ENCODE measurements at places on chromosomes 5 and 9.

GRCh38 chr5:113337515-113338415 is 97.0 kb downstream of the TSSK1B start:
- no peak for DNase-seq

DNA sequence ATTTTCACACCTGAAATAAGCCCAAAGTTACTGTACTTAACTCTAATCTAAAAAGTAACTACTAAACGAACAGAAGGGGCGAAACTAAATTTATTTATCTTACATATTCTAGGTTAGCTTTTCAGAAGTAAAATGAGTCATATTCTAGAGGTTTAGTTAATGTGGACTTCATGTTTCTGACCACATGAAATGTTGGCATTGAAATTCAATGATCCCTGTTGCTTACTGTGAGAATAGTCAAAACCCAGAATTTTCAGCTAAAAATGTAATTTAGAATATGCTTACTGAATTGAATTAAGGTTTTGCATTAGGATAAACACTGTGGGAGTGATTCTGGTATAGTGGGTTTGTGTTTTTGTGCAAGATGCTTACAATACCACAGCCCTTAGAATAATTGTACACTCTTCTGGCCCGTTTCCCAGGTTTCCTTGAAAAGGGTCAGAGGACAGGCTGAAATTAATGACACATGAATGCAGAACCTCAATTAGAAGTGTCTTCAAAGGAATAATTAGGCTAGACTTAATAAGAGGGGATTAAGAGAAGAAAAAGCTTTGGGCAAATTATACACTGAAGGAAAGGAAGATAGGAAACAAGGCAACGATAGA is 1.4 kb upstream of the SNX18 start:
- DNase-seq: no peak

- no peak for DNase-seq
Measured at GRCh38 chr5:54551926-54552325, 34.4 kb downstream of the SNX18 start.

- DNase-seq: no peak
Measured at GRCh38 chr5:125483609-125484008, 737.2 kb upstream of the ZNF608 start.

GRCh38 chr5:74146796-74147195 is 493.7 kb downstream of the ENC1 start:
- DNase-seq: no peak

- no peak for DNase-seq
Measured at GRCh38 chr9:97507428-97507984, 6.0 kb downstream of the TMOD1 start.

- DNase-seq: no peak
Measured at GRCh38 chr5:115703514-115703913, 77.7 kb upstream of the TMED7 start.

DNA sequence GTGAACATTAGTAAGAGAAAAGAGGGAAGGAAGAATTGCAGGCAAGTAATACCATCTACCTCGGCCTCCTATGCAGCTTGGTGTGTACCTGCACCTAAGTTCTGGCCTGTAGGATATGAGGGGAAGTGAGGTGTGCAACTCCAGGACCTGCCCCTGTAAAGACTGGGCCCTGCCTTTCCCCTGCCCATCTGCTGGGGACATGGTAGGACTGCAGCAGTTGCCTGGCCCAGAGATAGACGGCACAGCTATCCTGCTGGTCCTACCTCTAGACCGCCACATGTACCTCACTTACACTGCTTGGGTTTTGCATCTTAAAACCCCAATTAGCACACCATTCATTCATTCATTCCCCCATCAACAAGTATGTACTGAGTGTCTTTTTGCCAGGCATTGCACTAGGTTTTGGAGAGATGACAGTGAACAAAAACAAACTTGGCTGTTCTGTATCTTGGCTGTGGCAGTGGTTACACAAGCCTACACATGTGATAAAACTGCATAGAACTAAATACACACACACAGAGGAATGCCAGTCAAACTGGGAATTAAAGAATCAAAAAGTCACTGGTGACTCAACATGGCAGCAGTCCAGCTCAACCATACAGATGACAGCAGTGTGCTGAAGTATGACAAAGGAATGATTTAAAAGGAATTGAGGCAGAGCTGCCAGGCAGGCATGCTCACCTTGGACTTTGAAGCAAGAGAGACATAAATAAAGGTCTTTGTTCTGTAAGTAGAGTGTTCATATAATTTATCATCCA is 23.3 kb upstream of the MGAT1 start:
- DNase-seq: no peak

GRCh38 chr5:59485629-59486439 is 407.7 kb downstream of the PDE4D start:
- no peak for DNase-seq

GRCh38 chr9:68762570-68762969 is 57.5 kb downstream of the PIP5K1B start:
- no peak for DNase-seq

- no peak for DNase-seq
Measured at GRCh38 chr5:16656561-16657191, 39.9 kb upstream of the RETREG1 start.

- no peak for DNase-seq
Measured at GRCh38 chr5:62126090-62126489, 179.9 kb upstream of the KIF2A start.

GRCh38 chr9:138072897-138073296 is 195.3 kb downstream of the CACNA1B start:
- DNase-seq: no peak

DNA sequence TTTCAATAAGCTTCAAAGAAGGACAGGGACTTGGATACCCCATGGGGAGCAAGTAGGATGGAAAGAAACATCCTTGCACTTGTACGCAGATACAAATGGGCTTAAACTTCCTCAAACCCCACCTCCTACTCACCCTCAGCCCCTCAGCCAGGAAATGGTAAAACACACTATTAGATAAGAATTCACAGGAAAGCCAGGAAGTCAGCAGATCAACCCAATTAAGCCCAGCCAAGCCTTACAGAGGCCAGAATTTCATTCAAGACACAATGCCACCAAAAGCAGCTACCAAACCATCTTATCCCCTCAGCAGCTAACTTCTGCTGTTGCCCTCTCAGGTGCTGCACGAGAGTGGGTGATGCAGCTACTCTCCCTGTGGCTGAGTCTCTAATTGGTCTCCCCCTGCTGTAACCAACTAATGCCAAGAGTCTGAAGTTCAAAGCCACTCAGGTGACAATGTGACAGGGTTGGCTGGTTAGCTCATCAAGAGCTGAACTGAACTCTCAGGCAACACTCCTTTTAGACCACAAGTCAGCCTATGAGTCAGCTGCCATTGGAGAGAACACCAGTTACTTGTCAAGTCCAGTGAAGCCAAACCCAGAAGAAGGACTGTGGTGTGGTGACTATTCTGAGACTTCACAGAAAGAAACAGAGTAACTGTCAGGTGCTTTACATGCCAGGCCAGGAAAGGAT is 201.9 kb downstream of the ZNF608 start:
- no peak for DNase-seq

- no peak for DNase-seq
Measured at GRCh38 chr9:100540327-100540726, 37.6 kb upstream of the CAVIN4 start.

DNA sequence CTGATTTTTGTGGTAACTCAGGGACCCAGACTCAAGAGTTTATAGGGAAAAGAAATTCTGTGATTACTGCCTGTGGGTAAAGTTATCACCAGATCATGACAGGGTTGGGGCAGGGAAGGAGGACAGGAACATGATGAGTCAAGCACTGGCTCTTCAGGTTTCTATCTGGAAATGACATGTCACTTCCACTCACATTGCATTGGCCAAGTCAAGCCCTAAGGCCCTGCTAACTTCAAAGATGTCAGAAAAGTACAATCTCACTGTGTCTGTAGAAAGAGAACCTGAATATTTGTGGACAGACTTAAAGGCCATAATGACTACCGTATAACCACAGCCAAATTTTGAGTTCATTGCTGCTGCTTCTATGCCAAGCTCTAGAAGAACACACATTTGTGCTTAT is 187.7 kb downstream of the TLE4 start:
- DNase-seq: no peak

DNA sequence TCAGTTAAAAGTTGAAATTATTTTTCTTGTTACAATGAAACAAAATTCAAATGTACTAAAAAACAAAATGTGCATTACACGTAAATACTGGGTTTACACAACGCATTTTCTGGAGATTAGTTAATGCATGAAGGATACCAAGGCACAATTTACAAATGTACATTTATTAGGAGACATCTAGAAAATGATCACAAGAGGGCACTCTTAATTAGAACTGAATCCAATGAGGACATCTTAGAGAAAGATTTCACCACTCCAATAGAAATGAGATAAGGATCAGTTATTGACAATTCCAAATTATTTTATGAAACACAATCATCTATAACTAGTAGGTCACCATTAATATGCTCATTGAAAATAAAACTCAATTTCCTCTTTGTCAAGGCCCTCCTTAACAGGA is 36.6 kb upstream of the CDH12 start:
- no peak for DNase-seq

DNA sequence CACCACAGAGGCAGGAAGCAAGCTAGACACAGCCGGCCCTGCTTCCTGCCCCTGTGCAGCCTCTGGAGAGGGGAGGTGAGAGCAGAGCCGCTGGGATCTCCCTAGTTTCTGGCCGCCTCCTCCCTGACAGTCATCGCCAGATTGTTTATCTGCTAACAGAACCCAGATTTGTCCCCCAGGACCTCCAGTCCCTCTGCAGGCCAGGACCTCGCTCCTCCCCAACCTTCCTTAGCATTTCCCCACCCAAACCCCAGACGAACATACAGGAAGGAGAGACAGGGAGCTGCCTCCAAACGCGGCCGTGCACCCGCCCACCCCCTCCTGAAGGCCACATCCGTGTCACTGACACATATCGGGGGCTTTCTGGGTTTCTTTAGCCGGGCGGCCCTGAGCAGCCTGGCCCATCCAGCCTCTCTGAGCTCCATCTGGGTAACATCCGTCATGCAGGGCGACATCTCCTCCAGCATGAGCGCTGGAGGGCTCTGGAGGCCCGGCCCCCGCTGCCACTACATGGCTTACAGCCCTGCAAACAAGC is 47.5 kb downstream of the DBH start:
- no peak for DNase-seq

- no peak for DNase-seq
Measured at GRCh38 chr5:102937894-102938293, 182.0 kb downstream of the GIN1 start.

DNA sequence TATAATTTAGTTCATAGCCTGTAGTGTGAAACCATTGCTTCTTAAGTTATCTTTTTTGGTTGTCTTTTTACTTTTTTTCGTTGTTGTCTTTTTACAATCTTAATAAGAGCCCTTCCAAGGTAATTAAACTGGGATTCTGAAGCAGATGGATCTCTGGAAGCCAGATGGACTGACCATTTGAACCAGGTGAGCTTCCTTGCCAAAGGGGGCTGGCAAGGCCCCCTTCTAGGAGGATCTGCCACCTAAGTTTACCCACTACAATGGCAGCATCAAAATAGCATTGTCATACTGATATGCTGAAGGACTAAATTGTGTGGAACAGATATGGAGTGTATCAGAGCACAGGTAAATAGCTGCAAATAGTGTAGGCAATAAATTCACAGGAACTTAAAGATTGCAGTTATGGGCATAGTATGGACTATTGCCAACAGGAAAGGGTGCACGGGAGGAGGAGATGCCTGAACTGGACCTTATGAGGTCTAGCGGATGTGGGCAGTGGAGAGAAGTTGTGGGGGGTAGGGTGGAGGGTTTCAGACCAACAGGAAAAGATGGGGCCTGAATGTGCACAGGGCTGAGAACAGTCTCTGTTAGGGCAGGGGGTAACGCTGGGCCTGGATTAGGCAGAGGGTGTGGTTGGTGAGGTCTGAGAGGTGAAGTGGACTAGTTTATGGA is 61.5 kb upstream of the CTXN3 start:
- no peak for DNase-seq

DNA sequence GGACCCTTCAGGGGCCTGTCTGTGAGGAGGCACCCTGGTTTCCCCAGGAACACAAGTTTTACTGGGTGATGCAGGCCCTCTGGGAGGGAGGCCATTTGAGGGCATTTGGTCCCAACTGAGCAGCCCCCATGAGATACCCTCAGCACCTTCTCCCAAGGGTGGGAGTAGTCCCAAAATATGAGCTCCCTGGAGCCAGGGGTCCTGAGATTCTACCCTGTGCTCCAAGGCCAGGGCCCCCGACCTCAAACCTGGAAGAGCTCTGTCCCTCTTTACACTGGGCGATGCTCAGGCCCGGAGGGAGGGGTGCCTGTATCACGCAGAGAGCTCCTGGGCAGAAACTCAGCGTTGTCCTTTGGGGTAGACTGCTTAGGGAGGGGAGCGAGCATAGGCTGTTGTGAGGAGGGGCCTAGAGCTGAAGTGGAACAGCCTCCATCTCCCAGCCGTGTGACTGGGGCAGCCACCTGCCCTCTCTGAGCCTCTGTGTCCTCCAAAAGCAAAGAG is 64.0 kb upstream of the SYNPO start:
- DNase-seq: no peak

- DNase-seq: no peak
Measured at GRCh38 chr9:6764011-6764410, 6.2 kb downstream of the KDM4C start.

DNA sequence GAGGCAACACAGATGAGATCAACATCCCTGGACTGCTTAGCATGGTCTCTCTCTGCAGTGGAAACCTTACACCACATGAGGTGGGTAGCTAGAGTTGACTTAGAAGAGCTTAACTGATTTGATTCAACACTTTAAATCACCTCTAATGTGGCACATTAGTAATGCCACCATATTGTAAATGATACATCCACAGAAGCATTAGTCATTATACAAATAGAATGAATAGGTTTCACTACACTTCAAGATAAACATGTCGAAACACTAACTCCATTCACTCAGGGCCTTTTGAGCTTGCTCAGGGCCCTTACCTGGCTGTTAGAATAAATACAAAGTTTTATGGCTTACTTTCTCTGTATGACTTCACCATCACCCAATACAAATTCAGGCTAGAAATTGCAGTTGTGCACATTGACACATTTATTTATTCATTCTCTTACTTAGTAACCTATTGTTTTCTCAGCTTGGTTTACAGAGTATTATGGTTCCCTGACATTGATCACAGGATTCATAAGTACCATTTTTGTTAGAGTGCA is 9.3 kb upstream of the SMAD5 start:
- no peak for DNase-seq

DNA sequence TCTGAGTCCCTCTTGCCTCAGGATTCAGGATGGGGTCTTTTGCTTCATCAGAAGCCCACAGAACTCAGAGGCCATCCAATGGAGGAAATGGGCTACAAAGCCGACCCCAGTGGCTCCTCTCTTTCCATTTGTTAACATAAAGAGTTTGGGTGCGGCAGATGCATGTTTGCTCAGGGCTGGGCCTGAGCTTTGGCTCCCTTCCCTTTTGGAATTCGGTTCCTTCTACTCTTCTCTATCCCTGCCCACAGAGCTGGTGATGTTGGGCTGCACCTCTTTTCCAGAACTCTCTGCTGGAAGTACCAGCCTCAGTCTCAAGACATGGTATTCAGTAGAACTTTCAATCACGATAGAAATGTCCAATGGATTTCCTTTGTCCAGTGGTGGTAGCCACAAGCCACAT is 66.9 kb upstream of the AGXT2 start:
- DNase-seq: no peak

GRCh38 chr5:153520952-153521351 is 30.5 kb downstream of the GRIA1 start:
- DNase-seq: no peak

GRCh38 chr5:118705959-118706667 is 282.2 kb downstream of the DTWD2 start:
- no peak for DNase-seq

GRCh38 chr5:102866237-102866600 is 111.1 kb downstream of the PAM start:
- no peak for DNase-seq

- no peak for DNase-seq
Measured at GRCh38 chr9:78438211-78438610, 141.3 kb downstream of the PSAT1 start.
